ENCODE measurements at places on chromosomes 4 and X. TPM values are rescaled to one million over a fixed set of nuclear protein-coding genes. Genes with fewer than 3 reads are reported as not detected.

DNA sequence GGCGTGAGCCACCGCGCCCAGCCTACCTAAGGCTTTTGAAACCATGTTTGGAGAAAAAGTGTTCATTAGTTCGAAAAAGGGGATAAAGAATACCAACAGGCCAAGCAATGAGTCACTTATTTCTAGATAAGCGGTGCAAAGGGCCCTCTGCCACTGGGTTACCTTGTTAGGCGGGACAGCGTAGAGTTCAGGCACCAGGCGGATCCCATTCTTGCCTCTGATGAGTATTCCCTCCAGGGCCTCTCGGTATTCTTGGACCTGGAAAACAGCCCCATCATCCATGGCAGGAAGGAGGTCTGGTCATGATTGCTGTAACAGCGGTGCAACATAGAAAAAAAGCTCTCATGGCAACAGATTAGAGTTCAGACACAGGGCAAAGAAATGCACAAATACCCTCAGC lies 48.0 kb downstream of the PHKA2 start:
- H3K36me3 ChIP-seq: no peaks in the 10 kb centered on the region
- H3K27me3 ChIP-seq: no peaks in the 10 kb centered on the region
- H3K4me3 ChIP-seq: no peak overlapping the region
- DNase-seq: no peak
- no peak overlapping the region for H3K27ac ChIP-seq

- H3K4me3 ChIP-seq: no peak overlapping the region
- H3K4me1 ChIP-seq: peaks cover 4% of the 10 kb centered on the region
- DNase-seq: peak; percentile 54
- H3K27me3 ChIP-seq: no peaks in the 10 kb centered on the region
- H3K36me3 ChIP-seq: no peaks in the 10 kb centered on the region
Observed at GRCh38 chrX:68672581-68673318, 25.3 kb downstream of the STARD8 start.

DNA sequence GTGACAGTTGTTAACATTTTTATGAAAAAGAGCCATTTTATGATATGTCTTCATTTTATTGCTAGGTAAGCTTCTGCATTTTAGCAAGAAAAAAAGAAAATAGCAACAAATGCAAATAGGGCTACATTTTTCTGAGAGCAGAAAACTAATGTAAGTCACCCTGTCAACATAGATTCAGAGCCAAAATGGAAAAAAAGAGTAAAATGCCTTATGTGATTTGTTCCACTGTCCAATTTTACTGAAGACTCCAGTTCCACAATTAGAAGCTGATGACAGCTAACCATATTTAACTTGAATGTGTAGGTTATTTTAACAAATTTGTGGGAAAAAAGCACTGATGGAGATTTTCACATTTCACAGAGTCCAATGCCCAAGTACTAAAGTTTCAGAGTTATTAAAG lies 772.3 kb downstream of the FAT4 start:
- DNase-seq: no peak
- no peak overlapping the region for H3K27ac ChIP-seq
- no peaks in the 10 kb centered on the region for H3K27me3 ChIP-seq
- no peaks in the 10 kb centered on the region for H3K4me1 ChIP-seq

DNA sequence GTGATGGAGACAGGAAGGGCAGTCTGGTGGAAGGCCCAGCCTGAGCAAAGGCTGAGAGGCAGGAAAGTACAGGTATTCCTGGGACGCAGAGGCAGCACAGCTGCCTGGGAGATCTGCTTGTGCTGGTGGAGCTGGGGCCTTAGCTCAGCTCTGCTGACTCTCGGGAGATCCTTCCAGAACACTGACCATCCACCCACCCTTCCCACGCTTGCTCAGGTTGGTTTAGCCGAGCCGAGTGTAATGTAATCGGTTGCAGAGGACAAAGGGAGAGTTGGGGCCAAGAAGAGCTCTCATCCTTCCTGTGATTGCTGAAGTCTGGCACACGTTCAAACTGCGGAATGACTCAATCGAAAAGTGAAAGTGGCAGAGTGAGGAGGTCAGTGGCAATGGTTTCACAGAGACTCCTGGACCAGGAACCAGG lies 43.1 kb upstream of the GPR78 start:
- H3K36me3 ChIP-seq: no peaks in the 10 kb centered on the region
- peaks cover 6% of the 10 kb centered on the region for H3K4me1 ChIP-seq

- H3K27ac ChIP-seq: no peak overlapping the region
- no peak for DNase-seq
- no peaks in the 10 kb centered on the region for H3K4me1 ChIP-seq
- H3K4me3 ChIP-seq: no peak overlapping the region
- H3K27me3 ChIP-seq: no peaks in the 10 kb centered on the region
Observed at GRCh38 chrX:133856819-133857218, 128.6 kb downstream of the GPC3 start.

GRCh38 chr4:110609044-110609750 lies 13.7 kb downstream of the PITX2 start:
- no peaks in the 10 kb centered on the region for H3K36me3 ChIP-seq
- H3K27ac ChIP-seq: no peak overlapping the region
- DNase-seq: no peak
- no peak overlapping the region for H3K4me3 ChIP-seq
- no peaks in the 10 kb centered on the region for H3K27me3 ChIP-seq
- no peaks in the 10 kb centered on the region for H3K4me1 ChIP-seq

DNA sequence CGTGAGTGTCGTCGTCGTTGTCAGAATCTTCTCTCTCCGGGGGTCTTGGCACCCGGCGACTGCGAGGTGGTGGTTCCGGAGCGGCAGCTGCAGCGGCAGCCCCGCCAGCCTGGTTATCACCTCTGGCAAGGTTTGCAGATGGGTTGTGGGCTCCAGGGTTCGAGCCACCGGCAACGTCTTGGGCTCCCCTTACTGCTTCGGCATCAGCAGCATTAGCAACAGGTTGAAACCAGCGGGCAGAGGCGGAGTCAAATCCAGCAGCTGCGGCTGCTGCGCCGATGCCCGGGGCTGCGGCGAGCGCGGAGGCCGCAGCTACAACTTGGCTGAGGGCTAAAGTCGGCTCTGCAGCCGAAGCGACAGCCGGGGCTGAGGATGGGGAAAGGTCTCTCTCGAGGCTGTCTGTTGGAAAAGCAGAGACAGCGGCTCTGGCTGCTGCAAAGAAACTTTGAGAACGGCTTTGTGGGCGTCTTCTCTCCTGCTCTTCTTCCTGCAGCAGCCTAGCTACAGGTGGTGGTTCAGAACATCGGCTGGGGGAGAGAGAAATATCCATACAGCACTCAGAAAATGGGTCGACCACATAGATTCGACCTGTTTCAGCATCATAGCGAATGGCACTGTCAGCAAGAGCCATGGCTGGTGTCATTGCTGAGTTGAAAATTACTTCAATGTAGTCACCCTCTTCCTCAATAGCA lies 3.6 kb downstream of the IRS4 start:
- peak; percentile 34 for DNase-seq
- H3K27me3 ChIP-seq: no peaks in the 10 kb centered on the region
- no peak overlapping the region for H3K27ac ChIP-seq
- no peaks in the 10 kb centered on the region for H3K4me1 ChIP-seq
- peak overlapping the region; percentile 17 for H3K4me3 ChIP-seq

- H3K27me3 ChIP-seq: no peaks in the 10 kb centered on the region
- no peak for DNase-seq
- H3K4me1 ChIP-seq: peaks cover 3% of the 10 kb centered on the region
- no peaks in the 10 kb centered on the region for H3K36me3 ChIP-seq
Observed at GRCh38 chr4:95363966-95364365, 184.8 kb downstream of the UNC5C start.

DNA sequence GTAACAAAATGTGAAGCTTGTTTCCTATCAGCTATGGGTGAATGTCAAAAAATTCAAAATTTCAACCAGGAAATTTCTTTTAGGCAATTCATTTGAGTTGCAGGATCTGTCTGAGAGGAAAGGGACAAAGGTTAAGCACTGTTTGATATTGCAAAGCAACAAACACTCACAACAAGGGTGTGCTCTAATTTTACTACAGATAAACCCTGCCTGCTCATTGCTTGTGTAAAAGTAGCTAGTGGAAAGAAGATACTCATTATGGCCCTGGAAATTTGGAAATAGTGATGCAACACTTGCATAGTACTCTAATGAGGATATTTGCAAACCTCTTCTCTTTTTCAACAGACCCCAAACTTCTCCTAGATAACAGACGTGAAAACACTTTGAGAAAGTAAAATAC lies 27.1 kb downstream of the FAM47E start:
- no peak overlapping the region for H3K27ac ChIP-seq
- DNase-seq: no peak
- no peak overlapping the region for H3K4me3 ChIP-seq

DNA sequence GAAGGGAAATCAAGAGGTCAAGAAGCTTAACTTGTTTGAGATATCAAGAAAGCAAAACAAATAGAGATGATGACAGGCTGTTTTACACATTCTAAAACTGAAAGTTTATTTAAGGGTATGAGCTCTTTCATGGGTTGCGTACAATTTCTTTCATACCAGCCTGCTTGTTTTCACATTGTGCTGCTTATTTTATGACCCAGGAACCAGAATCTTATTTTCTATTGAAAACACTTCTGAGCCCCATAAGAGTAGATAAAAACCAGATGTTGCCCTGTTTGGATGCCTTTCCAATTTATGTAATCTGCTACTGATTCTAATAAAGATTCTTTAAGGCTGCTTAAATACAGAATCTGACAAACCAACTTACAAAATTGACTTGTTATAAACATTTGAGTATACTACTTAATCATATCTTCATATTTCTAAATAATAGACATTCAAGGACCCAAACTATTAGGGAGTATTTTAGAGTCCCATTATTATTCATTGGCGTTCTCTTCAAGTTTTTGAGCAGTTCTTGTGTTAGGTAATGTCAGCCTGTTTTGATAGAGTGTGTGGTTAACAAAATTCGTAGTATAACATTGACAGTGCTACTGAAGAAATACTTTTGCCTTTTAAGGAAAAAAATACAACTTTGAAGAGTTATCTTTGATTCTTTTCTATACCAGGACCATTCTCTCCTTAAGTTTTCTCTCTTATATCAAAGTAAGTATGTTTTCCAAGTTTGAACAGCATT lies 74.4 kb downstream of the PDLIM5 start:
- H3K27me3 ChIP-seq: no peaks in the 10 kb centered on the region

DNA sequence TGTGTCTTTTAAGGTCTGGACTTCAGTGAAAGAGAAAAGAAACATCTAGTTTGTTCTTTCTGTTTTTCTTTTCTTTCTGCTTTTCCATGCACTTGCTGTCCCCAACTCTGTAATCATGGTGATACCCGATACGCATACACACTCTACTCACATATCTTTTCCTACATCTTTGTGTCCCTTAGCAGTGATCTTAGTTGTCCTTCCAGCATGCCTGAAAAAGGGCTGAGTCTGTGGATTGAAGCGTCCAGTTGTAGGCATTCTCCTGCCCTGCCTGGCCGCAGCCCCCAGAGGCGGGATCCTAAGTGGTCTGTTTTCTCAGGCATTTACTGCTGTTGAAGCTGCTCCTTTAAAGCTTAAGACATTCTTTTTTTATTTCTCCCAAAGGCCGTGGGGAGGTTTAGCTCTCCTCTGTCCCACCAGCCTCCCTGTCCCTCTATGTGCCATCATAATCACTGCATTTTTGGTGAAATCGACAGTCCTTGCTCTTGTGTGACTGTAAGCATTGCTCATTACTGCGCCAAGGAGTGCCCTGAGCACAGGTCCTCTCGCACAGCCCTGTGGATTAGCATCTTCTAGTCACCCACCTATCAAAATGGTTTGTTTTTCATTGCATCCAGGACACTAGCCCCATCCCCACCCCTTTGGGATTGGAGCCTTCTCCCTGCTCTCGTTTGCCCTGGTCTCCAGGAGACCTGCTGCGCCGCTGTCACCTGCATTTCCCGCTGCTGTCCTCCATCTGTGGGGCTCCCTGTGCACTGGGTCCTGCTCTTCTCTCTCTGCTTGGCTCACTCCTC lies 4.4 kb downstream of the RGS12 start:
- DNase-seq: no peak
- H3K27ac ChIP-seq: no peak overlapping the region
- no peak overlapping the region for H3K4me3 ChIP-seq
- no peaks in the 10 kb centered on the region for H3K27me3 ChIP-seq
- H3K4me1 ChIP-seq: peaks cover 6% of the 10 kb centered on the region

RPA4 gene
- 1.0 TPM for total RNA-seq

ASB12 gene
- 0.54 TPM for total RNA-seq

PABPC1L2B gene
- total RNA-seq: 0.13 TPM

SPANXA2 gene
- total RNA-seq: not detected

PLXNB3 gene
- 2.7 TPM for total RNA-seq
